Activated effector memory CD4-positive, alpha-beta T cell treated with anti-CD3 and anti-CD28 coated beads, Interleukin-2, amount 50 U/mL, for 16 hours (primary cell): ENCODE measurements at places on chromosomes 13 and 19.

DNA sequence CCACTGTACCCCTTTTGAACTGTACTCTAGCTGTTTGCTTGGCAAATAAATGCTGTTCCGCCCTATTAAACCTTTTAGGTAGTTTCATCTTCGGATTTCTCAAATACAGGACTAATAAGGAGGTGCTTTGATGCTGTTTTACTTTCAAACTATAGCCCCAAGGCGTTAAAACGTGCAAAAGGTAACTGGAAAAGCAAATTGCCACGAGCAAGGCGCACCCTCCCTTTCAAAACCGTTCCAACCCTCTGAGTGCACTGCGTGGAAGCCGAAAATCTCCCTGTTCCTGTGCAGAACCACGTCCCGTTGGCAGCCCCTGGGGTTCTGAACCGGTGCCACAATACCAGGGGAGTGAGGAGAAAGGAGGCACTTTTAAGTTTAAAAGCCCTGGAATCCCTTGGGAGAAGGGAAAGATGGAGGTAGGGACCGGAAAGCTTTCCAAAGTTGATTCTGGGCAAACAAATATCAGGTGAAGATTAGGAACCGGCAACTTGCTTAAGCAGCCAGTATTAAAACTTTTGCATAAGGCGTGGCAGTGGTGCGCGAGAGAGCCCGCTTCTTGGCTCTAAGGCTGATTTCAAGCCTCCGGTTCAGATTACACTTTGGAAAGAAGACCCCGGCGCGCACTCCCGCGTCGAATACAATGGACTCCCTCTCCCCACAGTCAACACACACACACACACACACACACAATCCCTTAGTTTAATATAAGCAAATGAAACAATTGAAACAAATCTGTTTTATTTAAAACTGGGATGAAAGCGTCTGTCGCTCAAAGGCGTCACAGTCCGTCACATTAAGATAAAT, 9.5 kb downstream of the POU4F1 start:
- no peak for DNase-seq

DNA sequence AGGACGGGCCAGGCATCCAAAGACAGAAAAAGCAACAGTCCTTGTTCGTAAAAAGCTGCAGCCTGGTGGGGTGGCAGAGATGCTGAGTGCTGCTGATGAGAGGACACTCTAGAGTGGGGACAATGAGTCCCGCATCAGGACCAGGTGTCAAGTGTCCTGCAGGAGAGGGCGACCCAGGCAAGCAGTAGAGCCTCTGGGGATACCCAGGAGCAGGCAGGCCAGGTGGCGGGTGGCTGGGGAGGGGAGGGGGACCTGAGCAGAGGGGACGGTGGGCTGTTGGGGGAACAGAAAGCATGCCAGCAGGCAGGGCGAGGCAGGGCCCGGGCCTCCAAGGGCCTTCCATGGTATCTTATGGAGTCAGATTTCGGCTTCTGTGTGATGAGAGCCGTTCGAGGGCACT, 35.8 kb downstream of the GGACT start:
- DNase-seq: no peak

GRCh38 chr13:46345866-46346265, 41.2 kb downstream of the RUBCNL start:
- no peak for DNase-seq

DNA sequence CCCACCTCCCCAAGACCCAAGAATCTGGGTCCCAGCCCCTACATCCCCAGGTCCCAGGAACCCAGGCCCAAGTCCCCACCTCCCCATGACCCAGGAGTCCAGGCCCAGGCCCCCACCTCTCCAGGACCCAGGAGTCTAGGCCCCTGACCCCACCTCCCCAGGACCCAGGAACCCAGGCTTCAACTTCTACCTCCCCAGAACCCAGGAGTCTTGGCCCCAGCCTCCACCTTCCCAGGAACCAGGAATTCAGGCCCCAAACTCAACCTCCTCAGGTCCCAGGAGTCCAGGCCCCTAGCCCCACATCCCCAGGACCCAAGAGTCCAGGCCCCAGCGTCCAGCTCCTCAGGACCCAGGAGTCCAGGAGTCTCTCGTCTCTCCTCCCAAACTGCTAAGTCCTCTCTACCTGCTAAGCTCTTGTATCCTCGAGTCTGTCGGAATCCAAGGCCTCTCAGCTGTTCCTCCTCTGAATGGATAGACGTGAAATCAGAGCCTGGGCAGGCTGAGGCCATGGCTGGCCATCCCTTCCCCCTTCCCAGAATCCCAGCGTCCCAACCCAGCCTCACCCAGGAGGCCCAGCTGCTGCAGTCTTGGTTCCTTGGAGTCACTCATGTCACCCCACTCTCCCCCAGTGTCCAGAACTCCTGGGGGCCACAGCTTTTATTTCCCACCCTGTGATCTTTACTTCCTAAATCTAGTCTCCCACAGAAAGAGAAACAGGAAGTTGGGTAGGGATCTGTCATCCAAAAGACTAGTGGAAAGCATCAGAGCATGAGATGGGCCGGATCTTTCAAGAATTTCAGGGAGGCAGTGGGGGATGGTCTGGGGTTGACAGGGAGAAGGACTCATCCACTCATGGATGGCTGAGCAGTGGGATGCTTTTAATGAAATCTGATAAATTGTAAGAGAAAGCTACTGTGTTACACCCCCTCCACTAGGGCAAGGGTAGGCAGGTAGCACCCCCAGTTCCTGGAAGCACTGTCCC, at the start of gene CD209:
CD209 (minus strand) TSS at position 632 of the 982 bp plus-strand sequence; CDS start at position 609, 23 bp downstream.
- DNase-seq: no peak

DNA sequence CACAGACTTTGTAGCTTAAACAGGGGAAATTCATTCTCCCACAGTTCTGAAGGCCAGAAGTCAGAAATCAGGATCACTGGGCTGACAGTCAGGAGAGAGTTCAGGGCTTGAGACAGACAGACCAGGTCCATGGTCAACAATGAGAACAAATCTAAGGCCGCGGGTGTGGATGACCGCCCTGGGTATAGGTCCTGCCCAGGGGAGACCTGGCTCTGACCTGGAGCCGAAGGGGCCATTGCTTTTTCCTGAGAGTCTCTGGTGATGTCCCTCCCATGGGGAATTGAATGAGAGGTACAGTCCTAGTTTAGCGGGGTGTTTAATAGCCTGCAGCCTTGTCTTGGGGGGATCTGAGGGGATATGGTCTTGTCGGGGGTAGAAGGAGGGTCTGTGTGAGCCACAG, 25.2 kb upstream of the FBL start:
- DNase-seq: peak; percentile 53

DNA sequence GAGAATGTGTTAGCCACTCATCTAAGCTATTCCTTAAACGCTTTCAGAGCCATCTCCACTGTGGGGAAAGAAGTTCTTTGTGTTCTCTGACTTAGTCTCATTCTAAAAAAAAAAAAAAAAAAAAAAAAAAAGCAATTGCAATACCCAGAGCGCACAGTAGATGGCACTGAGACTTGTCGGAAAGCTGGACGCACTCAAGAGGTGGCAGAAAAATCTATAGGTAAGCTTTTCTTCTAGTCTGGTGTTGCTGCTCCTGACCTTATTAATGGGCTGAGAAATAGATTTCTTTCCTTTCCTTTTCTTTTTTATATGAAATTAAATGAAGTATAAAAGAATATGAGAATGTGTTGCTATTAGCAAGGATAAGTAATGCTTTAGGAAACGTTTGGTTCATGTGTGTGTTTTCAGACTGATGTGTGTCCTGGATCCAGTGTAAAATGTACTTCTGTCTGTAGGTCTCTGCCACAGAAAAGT, 4.7 kb upstream of the GJB2 start:
- no peak for DNase-seq

- DNase-seq: no peak
Measured at GRCh38 chr13:30128095-30128494, 179.3 kb downstream of the KATNAL1 start.

GRCh38 chr19:10044390-10044789, 31.1 kb downstream of the RDH8 start:
- DNase-seq: no peak

- peak; percentile 87 for DNase-seq
Measured at GRCh38 chr19:45443462-45444317, 20.0 kb upstream of the ERCC1 start.

GRCh38 chr19:16429066-16429758, 42.6 kb downstream of the EPS15L1 start:
- no peak for DNase-seq
